ENCODE measurements at places on chromosomes 2 and 18.
A peak's percentile ranks its signal among the peaks of the same experiment; 100 is the strongest.

- no peak for DNase-seq
These were observed 7.4 kb upstream of the TEX261 start for GRCh38 chr2:71001981-71002570.

DNA sequence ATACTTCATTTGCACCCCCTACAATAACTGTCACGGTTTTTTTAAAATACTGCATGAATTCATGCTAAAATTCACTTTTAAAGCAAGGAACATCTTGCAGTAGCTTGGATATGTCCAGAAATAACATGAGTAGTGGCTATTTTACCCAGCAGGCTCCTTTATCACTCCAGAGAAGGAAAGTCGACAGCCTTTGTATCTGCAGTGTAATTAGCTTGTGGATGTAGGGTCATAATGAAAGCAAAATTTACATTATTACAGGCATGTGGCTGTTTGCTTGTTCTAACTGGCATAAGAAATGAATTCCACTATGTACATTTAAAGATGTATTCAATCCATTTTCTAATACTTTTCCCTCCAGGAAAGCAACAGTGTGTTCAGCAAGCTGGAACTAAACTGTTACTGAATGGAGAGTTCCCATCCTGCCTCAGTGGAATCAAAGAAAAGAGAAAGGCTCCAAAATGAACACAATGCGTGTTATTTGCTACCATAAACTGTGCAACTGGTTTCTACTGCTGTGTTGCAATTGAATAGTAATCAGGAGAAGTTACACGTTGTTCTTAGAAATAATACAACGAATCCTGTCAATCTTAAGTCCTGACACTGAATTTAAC, 321.2 kb upstream of the VRK2 start:
- no peak for DNase-seq

DNA sequence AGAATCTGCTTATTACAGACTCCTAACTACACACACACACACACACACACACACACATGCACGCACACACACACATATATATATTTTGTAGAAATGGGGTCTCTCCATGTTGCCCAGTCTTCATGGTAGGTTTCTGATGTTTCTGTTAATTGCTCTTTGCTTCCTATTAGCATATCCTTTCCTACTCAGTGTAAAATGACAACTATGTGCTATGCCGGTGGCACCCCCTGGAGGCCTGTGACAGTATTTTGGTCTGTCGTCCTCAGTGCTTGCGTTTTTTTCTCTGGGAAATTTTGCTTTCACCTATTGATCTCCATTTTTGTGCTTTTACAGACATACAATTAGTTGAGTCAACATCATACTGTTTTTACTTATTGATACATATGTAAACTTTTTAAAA, 322.1 kb downstream of the LRRTM1 start:
- DNase-seq, result no peak

DNA sequence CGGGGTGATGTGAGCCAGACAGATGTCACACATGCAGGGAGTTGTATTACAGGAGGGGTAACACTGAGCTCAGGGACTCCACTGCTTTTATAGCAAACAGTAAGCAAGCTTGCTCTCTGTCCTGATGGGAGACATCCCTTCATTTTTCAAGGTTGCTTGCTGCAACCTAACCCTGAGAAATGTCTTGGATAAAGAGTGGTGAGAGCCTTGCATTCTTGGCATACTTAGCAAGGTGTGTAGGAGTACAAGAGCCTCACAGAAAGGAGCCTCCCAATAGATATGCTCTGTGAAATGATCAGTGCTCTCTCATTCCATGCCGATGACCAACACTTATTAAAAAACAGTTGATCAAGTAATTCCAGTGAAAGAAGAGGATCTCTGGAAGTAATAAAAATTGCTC, 8.1 kb downstream of the PFN4 start:
- no peak for DNase-seq

DNA sequence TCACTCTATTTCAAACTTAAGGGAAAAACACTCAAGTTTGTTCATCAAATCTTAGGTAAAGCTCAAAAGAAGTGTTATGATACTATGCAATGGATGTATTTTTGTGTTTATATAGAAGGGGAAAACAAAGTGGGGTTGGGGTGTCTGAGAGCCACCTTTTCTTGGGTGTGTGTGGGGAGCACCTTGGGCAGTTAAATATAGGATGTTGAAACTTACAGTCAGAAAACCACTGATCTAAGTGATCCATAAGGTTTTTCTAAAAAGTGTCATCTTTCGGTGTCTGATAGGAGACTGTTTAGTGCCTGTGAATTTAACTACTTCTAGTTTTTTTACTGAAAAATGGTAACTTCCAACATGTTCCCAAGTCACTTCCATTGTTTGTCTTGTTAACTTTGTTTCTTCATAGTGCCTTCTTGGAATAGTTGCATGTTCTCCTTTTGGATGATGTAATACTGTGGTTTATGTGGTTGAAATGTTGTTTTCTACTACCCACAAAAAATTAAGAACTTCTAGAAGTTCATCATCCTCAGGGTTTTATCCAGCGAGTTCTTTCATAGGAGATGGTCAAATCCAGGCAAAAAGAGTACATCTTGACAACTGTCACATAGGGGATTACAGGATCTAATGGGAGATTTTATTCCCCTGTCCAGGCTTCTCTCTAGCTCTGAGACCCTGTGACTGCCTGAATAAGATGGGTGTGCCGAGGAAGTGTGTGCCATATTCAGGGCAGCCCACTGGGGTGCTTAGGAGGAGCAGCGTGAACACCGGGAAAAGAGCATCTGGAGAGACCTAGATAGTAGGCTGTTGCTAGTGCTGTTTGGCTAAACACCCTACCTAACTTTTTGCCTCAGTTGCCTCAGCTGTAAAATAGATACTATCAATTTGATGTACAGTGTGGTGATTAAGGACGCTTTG, 46.2 kb downstream of the CAB39 start:
- DNase-seq, result peak; percentile 28

DNA sequence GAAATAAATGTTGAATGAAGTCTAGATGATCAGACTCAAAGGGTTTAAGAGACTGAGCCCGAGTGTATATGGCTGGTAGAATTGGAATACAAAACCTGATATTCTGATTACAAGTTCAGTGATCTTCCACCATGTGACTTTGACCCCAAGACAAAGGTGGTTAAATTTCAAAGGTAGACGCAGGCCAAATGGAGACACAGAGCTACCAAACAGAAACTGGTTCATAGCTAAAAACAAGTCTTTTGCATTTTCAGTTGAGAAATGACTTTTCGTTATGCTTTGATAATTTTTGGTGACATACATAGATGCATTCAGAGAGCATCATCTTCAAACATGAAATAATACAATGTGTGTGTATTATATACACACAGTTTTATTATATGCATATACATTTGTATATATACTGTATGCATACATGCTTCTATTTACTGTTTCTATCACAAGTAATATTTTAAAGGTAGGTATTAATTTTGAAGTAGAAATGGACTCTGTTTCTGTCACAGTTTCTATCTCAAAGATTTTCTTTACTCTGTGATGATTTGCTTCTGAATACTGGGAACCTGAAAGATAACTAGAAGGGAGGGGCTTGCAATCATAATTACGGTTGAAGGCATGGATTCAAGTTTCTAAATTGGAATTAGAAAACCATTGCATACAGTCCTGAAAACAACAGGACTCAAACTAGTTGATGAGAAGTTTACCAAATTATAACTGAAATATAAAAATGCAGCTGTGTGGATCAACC, 142.3 kb downstream of the ABCA12 start:
- DNase-seq, result no peak

DNA sequence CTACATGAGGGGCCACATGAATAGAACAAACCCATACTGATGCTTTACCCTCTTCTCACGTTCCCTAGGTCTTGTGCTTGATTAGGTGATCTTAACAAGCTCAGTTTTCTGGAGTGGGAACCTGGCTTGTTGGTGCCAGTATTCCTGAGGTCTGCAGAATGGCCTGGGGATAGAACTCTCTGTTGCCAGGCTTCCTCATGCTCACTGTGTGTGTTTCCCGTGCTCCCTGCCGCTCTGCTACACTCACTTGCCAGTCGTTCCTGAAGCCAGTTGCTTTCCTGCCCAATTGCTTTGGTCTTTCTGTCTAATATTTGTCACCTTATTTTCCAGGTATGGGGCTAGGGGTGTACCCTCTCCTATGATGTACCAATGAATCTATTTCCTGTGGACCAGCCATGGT, 2111.5 kb upstream of the PIK3C3 start:
- DNase-seq, result no peak

DNA sequence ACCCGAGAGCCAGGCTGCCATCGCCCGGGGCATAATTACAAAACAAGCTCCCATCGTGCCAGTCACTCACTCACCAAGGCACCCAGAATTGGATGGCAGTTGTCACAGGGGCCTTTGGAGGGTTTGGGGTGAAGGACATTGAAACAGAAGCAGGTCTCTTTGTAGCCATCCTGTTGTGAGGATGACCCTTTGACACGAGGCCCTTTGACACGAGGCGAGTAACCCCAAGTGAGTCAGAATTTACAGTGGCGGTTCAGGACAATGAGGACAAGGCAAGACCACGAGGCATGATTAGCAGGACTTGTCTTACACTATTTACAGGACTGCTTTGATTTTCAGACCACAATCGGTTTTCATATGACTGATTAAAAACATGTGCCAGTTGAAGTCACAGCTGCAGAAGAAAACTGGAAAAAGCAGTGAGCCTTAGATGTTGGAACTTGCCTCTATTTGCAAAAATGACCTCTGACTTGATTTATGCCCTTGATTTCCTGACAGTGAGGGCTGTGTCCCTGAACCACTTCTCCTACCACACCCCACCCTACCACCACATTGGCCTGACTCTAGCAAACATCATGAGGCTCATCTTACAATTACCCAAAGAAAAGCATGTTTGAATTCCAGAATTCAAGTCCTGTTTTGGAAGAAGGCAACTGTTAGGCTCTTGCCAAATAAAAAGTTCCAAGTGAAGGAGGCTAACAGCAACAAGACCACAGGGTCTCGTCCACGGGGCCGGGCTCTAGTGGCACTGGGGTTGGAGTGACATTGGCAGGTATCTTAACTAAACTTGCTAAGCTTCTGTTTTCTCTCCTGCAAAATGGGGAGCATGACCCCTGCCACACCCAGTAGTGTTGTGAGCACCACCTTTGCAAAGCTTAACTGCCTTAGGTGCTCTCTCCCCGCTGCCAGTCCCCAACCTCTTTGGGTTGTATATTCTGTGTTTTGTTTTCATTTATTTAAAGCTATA, 64.4 kb upstream of the FOSL2 start:
- DNase-seq, result no peak

DNA sequence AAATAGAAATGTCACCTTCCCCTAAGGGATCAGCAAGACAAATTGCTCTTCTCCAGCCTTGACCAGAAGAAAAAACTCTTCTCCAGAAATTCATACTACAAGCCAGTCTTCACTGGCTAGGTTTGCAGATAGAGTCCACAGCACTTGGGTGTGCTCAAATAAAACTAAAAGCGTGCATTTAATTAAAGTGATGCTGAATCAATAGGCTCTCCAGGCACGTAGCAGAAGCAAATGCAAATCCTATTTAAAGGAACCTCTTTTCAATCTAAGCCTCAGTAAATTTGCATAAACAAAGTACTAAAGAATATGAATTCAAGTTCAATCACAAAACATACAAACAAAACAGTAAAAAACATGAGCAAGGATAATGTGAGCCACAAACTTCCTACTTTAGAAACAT, 744.4 kb upstream of the FANCL start:
- no peak for DNase-seq

DNA sequence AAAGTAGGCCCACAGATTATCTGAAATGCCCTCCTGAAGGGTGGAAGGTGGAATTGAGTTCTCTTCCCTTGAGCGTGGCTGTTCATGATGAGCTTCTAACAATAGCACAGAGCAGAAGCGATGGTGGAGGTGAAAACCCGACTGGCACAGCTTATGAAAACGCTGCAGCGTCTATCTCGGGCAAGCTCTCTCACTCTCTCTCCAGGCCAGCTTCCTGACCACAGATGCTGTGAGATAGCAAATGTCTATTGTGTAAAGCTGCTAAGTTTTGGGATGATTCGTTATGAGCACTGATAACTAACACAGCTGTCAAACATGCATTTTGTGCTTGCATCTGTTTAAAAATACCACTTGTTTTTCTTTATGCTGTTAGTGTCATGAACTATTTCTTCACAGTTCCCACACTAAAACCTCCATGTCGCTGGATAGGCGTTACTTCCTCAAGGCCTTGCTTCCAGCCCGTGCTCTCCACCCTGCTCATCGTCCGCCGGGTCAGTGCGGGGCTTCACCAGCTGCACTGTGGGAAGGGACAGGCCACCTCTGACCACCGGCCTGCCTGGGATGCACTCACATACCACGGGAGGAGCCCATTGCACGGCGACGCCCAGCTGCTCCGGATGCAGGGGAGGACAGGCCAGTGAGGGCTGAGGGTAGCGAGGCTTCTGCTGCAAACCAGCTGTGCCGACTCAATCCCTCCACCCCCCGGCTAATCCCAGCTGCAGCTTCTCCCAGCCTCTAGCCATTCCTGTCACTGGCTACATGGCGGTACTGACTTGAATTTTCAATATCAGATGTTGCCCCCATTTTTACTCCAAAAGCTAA, 60.0 kb upstream of the OTOS start:
- DNase-seq, result no peak

DNA sequence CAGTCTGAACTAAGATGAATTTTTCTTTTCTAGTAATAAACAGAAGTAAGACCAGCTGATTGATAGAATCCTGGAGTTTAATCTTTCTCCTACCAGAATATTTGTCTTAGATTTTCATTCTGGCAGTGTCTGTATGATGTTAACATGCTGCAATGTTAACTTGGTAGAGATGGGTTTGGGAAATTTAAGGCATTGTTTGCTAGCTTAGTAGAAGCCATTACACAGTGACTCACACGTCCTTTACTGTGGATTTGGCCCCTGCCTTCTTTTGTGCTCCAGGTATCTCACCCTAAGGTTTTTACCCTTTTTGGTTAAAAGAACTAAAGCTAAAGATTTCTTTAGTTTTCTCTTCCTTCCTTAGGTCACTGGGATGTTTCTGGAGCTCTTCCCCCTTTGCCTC, 84.1 kb downstream of the SPTBN1 start:
- no peak for DNase-seq

GRCh38 chr18:44897411-44897810, 216.7 kb downstream of the SETBP1 start:
- DNase-seq, result no peak

DNA sequence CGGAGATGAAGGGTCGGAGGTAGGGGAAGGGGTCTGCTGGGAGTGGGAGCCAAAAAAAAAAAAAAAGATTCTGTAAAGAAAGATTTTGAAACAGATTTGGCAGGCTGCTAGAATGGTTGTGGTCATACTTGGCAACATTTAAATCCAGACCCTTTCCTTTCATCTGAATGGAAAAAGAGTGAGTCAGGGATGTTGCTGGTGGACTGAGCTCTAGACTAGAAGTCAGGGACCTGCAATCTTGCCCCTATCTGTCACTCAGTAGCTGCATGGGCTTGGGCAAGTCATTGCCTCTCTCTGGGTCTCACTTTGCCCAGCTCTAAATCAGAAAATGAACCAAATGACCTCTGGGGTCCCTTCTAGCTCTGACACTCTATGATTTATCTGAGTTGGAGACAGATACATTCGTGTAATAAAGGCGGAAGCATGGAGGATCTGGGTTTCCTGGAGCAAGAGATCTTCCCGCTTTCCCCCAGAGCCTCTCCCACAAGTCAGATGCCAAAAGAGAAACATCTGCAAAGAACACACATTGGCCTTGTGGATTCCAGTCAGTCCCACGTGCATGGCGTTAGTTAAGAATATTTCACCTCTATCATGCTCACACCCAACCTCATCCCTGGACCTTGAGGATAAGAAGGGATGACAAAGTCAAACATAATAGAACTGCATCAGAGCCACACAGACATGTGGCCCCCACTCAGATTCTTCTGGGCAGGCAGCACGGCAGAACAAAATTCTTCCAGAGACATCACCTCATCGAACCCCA, 58.5 kb downstream of the ADD2 start:
- no peak for DNase-seq
